ENCODE measurements at places on chromosomes 11 and 22. TPM values are rescaled to one million over a fixed set of nuclear protein-coding genes. Genes with fewer than 3 reads are reported as not detected.

OR2AT4 gene
- total RNA-seq = not detected

MACROD1 gene
- 91.9 TPM for total RNA-seq

GAL3ST1 gene
- 2.6 TPM for total RNA-seq

HEPACAM gene
- total RNA-seq = 1.6 TPM

B3GAT1 gene
- total RNA-seq = under 0.01 TPM

ZNF195 gene
- 9.4 TPM for total RNA-seq

GATD1 gene
- 14.6 TPM for total RNA-seq

SCGB1C1 gene
- total RNA-seq = not detected

DDI1 gene
- total RNA-seq = not detected

POTEH gene
- total RNA-seq = not detected

SLC37A2 gene
- total RNA-seq = 3.7 TPM

ARHGAP8 gene
- total RNA-seq = 0.52 TPM

CENATAC gene
- total RNA-seq = 8.4 TPM

UBQLN3 gene
- 0.52 TPM for total RNA-seq

LRP4 gene
- 8.9 TPM for total RNA-seq

MIOX gene
- not detected for total RNA-seq

SWAP70 gene
- 14.6 TPM for total RNA-seq

KLHL35 gene
- total RNA-seq = 4.7 TPM

ME3 gene
- 16.7 TPM for total RNA-seq

SEPTIN5 gene
- total RNA-seq = 28.7 TPM

NCF4 gene
- 6.8 TPM for total RNA-seq

SMTNL1 gene
- total RNA-seq = 69.9 TPM

TCN2 gene
- total RNA-seq = 5.2 TPM

MLC1 gene
- total RNA-seq = 0.52 TPM

ARHGAP20 gene
- total RNA-seq = 8.9 TPM

APOL1 gene
- total RNA-seq = 4.7 TPM

TSGA10IP gene
- not detected for total RNA-seq

ATP6V1E1 gene
- total RNA-seq = 60.0 TPM

PHOX2A gene
- total RNA-seq = not detected

FGF19 gene
- total RNA-seq = not detected

ELFN2 gene
- under 0.01 TPM for total RNA-seq

APOA4 gene
- total RNA-seq = 0.52 TPM

TEX54 gene
- not detected for total RNA-seq

Data from skeletal muscle tissue (tissue), 5 donors.